Head of caudate nucleus (tissue), 42 donors: ENCODE measurements at places on chromosomes 7 and 10.

GRCh38 chr10:95319239-95319638 is 28.4 kb upstream of the PDLIM1 start:
- DNase-seq, result no peak

GRCh38 chr7:28371846-28372245 is 40.5 kb upstream of the CREB5 start:
- DNase-seq, result no peak

- no peak for DNase-seq
Measured at GRCh38 chr7:73519867-73520672, 2.0 kb downstream of the BAZ1B start.

GRCh38 chr7:44982535-44982923 is 3.7 kb upstream of the MYO1G start:
- no peak for DNase-seq

DNA sequence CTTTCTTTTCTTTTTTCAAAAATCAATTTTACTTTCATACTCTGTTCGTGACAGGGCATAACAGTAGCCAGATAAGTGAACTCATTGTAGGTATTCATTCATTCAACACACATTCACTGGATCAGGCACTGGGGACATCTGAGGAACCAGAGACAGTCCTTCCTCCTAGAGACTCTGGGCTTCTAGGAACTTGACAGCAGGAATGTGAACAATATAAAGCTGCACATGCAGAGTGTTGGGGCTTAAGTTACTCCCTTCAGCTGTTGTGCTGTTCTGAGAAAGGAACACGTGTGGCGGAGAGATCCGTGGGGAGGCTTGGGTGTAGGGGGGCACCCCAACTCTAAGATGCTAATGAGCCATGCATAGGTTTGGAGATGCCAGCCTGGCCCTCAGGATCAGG is 120.4 kb downstream of the PKD1L1 start:
- no peak for DNase-seq
